Mammary epithelial cell (primary cell): ENCODE measurements at places on chromosomes 7 and 10. TPM values are rescaled to one million over a fixed set of nuclear protein-coding genes. Genes with fewer than 3 reads are reported as not detected.

The ARL4A gene
- 24.9 and 26.4 TPM in 2 replicates for total RNA-seq

The TMEM176A gene
- not detected for total RNA-seq

The PON3 gene
- total RNA-seq: not detected in 2 replicates

The PALD1 gene
- total RNA-seq: under 0.01 TPM

The COL28A1 gene
- total RNA-seq: 0.16 TPM in 1 of 2 replicates, not detected in the other

The CDHR3 gene
- total RNA-seq: 1.7 and 3.4 TPM in 2 replicates

The NXPH1 gene
- total RNA-seq: not detected in 2 replicates

The LLCFC1 gene
- total RNA-seq: not detected in 2 replicates

The ZNF316 gene
- total RNA-seq: 19.3 TPM

The UPK3BL2 gene
- 18.8 and 25.9 TPM in 2 replicates for total RNA-seq

The PNLIPRP2 gene
- total RNA-seq: not detected in 2 replicates

The CDK14 gene
- 43.3 TPM for total RNA-seq
